ENCODE measurements at places on chromosomes 16 and 17. TPM values are rescaled to one million over a fixed set of nuclear protein-coding genes. Genes with fewer than 3 reads are reported as not detected.

- no peak for DNase-seq
- peak overlapping the region; percentile 78 for H3K27ac ChIP-seq
Observed at GRCh38 chr17:64174686-64175456, 44.9 kb upstream of the ERN1 start.

GRCh38 chr16:57720142-57720575 is 15.4 kb upstream of the KATNB1 start:
- H3K4me1 ChIP-seq: no peaks in the 10 kb centered on the region
- no peak for DNase-seq
- H3K4me3 ChIP-seq: no peak overlapping the region
- H3K36me3 ChIP-seq: no peaks in the 10 kb centered on the region

The KCNJ2 gene
- total RNA-seq: 2.0 TPM

The C16orf92 gene
- not detected for total RNA-seq

The CD19 gene
- total RNA-seq: not detected

All from thoracic aorta (tissue), 2 donors.